Stimulated activated naive CD8-positive, alpha-beta T cell treated with anti-CD3 and anti-CD28 coated beads, Interleukin-15, Interleukin-2, amounts not matched to agents 100 U/mL and 50 U/mL, for 24 hours (primary cell): ENCODE measurements at places on chromosomes 7 and 10.

GRCh38 chr10:55397777-55398496 is 596.9 kb upstream of the PCDH15 start:
- no peak for DNase-seq

GRCh38 chr10:29873941-29874484 is 185.4 kb downstream of the JCAD start:
- DNase-seq = no peak

GRCh38 chr7:111107579-111107978 is 16.7 kb downstream of the LRRN3 start:
- no peak for DNase-seq

DNA sequence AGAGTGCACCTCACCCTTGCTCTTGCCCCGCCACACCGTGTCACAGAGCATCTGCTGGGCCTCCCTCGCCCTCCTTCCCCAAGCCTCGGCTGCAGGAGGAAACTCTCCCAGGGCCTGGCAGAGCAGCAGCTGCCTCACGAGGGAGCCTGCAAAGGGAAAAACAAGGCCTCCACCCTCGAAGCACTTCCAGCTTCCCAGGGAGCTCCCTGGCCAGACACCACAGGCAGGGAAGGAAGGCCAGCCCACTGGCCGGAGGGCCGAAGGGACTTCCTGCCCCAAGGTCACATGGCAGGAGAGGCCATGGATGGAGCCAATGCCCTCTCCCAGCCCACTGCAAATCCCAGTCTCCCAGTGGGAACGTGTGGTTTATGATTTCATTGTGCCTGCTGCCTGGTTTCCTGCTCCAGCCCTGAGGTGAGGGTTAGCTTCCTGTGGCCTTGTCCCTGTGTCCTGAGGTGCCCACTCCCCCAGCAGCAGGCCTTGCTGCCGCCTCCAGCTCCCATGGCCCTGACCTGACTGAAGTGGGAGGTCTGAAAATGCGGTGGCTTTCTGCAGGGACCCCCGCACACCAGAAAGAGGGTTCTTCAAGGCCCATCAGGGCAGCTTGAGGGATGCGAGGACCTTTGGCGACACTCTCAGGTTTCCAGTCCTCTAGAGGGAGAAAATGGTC is 100.5 kb upstream of the PPIF start:
- DNase-seq = no peak

DNA sequence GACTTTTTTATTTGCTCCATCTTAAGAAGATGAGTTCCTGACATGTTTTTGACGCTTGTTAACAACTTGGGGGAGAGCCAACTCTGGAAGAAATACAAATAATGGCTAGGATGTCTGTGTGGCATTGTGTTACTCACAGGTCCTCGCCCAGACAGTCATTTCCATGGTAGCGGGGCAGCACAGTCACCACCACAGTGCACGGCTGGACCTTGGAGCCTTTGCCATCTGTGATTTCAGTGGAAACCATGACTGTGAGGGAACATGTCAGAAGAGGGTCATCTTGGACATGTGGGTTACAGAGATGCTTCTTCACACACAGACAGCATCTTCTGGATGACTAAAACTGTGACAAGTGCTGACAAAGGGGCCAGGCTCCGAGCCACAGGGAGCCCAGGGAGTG is 74.5 kb downstream of the PKD1L1 start:
- DNase-seq = no peak

- DNase-seq = no peak
Measured at GRCh38 chr7:71761336-71761735, 629.4 kb downstream of the GALNT17 start.
